ENCODE measurements at places on chromosomes 1 and 21.

- DNase-seq: no peak
Observed at GRCh38 chr1:182587666-182588499, 1.2 kb downstream of the RNASEL start.

DNA sequence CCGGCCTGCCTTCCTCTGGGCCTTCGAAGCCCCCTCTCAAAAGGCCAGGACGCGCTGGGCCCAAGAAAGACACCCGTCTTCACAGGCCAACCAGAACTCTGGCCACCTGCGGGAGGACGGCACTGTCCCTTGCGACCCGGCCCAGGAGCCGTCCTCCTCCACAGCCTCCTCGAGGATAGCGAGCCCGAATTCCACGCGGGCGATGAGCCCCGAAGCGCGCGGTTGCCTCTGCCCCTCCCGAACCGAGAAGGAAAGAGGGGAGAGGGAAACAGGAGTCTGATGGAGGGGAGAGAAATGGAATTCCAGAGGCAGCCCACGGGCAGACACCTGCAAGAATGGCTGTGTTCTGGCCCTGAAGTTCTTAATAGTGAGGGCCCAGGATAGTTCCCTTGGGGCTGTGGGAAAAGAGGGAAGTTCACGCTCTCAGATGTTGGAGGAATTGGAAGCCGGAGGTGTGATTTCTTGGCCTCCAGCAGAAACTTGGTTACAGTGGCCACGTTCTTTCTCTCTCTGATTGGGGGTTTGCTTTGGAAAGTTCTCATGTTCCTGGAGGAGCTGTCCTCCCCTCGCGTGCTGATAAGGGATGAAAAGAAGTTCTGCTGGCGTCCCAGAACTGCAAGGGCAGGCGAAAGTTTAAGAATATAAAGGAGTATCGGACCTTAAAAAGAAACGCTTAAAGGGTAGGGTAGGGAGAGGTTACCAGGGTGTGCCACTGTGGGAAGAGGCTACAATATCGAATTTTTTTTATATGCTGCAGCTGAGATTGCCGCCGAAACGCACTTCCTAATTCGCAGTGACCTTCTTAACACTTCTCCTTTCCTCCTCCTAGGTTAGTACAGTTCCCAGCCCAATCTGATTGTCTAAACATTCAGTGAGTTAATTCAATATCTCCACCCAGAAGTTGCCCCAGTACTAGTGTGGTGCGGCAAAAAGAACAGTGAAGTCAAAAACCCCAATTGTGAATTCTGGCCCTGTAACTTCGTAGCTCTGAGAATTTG, 5.8 kb upstream of the SLC44A5 start:
- DNase-seq: peak; percentile 18

DNA sequence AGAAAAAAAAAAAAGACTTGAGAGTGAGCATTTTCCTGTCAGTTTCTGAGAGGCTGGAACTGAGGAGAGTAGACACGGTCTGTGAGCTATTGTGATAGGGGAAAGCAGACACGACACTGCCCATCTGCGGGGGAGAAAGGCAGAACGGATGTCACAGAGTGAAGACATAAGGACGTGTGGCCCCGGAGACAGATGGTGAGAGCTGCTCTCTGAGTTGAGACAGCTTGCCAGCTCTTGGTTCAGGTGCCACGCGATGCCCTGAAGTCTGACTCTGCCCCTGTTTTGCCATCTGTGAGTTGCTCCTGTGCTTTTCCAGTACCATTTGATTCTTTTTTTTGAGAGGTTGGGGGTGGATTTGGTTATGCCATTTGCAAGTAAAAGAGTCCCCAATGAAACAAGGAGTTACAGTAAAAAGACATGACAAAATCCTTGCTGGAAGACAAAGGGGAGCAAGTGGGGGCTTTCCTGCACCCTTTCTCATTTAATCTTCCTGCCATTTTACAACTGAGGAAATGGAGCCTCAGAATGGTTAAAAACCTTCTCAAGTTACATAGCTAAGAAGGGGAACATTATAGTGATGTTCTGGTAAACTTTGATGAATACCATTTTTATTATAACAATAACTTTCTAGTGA, 128.9 kb upstream of the DNAH14 start:
- DNase-seq: no peak

DNA sequence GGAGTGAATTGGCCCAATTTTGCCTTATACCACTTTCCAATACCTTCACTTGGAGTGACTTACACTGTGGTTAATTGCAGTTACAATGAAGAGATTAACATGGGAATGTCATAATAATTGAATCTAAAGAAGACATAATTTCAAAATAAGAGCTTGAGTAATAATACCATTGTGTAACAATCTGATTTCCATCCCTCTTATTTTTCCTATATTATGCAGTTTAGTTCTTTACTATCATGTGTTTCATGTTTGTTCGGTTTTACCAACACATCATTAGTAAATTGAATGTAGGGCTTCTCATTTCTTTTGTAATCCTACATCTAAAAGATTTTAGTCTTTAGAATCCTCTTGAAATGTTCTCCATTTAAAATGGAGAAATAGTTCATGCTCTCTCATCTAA, 19.2 kb upstream of the XPR1 start:
- DNase-seq: no peak

GRCh38 chr1:40740039-40740996, 43.3 kb upstream of the KCNQ4 start:
- no peak for DNase-seq

DNA sequence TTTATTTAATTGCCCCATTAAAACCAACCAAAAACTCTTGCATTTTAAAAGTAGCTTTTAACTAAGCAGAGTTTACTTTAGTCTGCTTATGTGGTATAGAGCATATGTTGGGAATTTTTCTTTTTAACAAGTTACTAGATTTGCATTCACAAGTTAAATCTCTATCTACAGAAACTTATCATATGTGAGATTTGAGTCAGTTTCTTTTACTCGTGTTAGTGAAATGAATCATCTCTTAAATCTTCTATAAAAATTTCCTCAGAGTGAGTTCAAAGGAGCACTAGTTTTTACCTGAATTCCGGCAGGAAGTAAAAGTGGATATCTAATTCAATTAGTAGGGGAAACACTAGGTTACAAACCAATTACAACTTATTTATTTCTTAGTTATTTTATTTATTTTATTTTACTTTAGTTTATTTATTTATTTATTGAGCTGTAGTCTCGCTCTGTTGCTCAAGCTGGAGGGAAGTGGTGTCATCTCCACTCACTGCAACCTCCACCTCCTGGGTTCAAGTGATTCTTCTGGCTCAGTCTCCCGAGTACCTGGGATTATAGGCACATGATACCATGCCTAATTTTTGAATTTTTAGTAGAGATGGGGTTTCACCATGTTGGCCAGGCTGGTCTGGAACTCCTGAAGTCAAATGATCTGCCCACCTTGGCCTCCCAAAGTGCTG, 1609.6 kb upstream of the B3GALT2 start:
- no peak for DNase-seq

- no peak for DNase-seq
Observed at GRCh38 chr1:154944401-154945159, 8.1 kb upstream of the PMVK start.

DNA sequence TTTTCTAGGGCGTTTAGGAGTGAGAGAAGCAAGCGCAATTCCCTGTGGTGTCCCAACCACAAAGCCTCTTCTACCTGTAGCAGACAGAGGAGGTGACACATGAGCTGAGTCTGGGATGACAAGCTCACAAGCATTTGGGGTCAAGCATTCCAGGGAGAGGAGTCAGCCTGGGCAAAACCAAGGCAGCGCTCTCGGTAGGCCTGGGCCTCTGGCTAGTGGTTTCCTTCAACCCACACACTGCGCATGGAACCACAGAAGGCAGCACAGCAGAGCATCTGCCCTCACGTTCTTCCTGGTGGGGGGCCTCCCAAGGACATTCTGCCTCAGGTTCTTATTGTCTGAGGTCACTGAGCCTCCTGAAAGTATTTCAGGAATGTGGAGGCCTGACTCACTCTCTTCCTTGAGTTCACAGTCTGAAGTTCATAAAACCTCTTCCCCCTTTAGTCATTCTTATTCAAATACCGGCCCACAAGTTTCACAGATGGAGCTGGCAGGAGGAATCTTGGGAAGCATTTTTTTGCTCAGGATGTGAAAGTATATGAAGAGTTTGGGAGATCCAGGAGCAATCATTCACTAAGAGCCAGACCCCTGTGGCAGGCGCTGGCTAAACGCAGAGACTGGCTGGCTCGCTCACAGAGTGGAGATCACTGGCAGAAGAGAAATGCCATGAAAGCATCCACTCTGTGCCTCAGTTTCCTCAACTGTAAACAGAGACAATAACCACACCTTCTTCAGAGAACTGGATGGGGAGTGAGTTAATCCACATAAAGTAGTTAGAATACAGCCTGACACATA, 26.8 kb downstream of the CCN1 start:
- peak; percentile 99 for DNase-seq

DNA sequence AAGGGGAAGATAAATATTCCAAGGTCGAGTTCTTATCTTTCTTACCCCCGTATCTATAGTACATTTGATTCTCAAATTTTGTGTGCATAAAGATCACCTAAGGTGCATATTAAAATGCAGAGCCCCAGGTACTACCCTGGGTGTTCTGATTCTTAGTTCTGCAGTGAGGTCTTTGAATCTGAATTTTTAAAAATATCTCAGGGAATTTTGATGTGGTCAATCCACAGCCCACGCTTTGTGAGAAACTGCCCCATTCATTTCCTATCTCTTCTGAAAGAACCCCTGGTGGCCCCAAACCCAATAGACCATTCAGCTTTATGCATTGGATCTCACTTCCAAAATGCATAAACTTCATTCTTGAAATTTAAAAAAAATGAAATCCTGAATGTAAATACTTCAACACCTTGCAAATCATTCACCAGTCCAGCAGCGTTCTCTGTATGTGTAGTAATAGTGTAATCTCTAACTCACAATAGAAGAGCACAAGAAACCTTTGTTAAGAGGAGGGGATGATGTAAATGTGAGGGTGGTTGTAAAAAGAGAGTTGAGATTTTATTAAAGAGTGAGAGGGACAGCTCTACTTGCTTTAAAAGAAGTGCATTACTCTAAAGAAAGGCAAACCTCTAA, 108.8 kb upstream of the ZP4 start:
- no peak for DNase-seq

DNA sequence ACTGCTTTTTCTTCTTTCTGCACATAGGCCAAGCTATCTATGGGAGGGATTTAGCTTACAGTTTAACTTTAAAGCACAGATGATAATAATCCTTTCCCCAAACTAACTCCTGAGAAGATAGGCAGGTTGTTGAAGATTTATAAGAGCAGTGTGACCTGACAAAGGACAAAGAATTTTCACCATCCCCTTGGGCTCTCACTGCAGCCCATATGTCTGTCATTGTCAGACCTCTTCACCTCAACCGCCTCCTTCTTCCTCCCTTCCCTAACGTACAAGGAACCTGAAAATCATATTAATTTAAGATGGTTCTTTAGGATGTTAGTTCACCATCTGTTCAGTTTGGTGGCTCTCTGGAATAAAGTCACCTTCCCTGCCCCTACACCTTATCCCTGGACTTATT, 5.0 kb downstream of the RNU1-2 start:
- DNase-seq: no peak

- DNase-seq: no peak
Observed at GRCh38 chr1:217620814-217621213, 10.1 kb downstream of the GPATCH2 start.

DNA sequence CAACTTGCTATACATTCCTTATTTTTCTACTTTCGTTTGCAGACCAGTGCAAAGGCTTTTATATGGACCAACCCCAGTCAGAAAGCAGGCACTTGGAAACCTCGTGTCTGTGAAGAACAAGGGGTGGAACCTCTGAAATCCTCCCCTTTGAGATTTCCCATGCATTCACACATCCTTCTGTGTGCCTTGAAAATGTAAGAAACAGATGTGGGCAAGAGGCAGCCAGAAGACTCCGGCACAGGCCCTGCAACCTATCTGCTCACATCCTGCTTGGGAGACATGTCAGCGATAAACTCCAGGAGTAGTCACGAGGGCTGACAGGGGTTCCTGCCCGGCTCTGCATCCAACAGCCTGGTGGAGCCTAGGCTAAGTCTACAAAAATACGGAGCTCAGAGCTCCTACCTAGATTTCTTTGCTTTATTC, 42.5 kb downstream of the ETS2 start:
- DNase-seq: no peak
